ENCODE measurements at places on chromosomes 11 and 22.

- no peak for DNase-seq
Observed at GRCh38 chr11:94477624-94478023, 16.0 kb downstream of the MRE11 start.

DNA sequence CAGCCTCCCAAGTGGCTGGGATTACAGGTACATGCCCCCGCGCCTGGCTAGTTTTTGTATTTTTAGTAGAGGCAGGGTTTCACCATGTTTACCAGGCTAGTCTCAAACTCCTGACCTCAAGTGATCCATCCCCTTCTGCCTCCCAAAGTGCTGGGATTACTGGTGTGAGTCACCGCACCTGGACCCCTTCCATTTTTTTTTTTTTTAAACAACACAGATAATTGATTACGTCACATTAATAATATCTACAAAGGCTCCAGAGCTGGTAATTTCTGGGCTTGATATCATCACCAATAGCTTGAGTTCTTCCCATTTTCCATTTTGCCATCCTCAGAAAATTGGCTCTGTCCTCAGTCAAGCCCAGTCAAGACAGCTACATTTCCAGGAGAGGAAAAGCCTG, 7.2 kb downstream of the TTLL1 start:
- no peak for DNase-seq

DNA sequence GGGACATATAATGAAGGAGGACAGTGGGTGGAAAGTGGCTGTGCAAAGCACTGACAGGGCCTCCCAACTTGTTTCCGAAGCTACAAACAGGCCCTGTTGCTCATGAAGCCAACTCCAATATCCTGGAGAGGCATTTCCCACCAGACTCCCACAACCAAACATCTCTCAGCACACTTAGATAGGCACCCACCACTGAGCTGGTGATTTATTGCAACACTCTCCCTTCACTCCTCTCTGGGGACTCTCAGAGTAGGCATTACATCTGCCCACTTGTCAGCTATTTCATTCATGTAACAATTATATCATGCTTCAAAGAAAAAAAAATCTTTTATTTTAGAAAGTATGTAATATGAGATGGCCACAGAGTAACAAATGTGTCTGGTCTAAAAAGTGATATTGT, 32.1 kb upstream of the PPP2R1B start:
- DNase-seq = no peak

GRCh38 chr11:122395282-122395681, 260.2 kb upstream of the UBASH3B start:
- no peak for DNase-seq

DNA sequence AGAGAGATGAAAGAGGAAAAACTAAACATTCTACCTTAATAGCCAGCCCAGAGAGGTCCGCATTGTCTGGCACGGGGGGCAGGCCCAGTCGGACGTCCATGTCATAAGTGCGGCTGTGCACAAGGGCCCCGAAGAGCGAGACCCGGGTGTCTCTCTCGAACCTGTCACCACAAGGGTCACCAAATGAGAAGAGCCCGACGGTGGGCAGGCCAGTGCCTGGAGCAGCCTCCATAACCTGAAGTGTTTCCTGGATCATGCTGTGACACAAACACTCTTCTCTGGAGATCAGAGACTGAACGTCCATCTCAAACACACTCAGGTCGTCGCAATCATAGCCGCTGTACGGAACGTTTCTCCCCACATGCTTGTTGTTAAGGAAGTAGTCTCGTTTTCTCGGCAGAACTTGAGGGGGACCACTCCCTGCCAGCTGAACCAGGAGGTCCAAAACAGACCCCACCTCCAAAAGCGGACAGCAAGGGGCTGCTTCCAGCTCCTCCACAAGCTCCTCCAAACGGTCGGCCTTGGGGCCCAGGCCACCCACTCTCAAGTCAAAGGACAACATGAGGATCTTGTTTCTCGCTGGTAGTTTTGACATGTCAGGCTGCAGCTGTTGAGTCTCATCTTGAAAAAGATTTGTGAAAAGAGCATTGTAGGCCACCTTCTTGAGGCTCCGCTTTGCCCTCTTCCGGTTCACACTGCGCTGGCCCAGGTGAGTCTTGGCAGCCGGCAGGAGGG, 971 bp downstream of the TUBGCP6 start:
- no peak for DNase-seq

- peak; percentile 26 for DNase-seq
Observed at GRCh38 chr11:13343931-13344717, 66.5 kb downstream of the BMAL1 start.

- no peak for DNase-seq
Observed at GRCh38 chr11:75272821-75273301, 32.3 kb downstream of the TPBGL start.

DNA sequence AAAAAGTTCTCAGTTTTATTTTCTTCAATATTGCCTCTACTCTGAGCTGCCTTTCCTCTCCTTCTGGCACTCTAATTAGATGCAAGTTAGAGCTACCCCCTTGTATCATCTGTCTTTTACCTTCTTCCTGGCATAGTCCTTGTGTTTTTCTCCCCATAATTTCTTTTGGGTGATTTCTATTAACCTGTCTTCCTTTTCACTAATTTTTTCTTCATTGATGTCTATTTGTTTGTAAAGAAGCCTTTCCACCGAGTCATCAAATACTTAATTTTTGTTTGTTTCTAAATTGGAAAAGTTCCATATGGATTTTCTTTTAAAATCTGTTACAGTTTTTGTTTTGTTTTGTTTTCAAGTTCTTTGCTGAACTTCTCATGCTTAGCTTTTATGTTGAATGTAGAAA, 558.1 kb downstream of the TBC1D22A start:
- no peak for DNase-seq

DNA sequence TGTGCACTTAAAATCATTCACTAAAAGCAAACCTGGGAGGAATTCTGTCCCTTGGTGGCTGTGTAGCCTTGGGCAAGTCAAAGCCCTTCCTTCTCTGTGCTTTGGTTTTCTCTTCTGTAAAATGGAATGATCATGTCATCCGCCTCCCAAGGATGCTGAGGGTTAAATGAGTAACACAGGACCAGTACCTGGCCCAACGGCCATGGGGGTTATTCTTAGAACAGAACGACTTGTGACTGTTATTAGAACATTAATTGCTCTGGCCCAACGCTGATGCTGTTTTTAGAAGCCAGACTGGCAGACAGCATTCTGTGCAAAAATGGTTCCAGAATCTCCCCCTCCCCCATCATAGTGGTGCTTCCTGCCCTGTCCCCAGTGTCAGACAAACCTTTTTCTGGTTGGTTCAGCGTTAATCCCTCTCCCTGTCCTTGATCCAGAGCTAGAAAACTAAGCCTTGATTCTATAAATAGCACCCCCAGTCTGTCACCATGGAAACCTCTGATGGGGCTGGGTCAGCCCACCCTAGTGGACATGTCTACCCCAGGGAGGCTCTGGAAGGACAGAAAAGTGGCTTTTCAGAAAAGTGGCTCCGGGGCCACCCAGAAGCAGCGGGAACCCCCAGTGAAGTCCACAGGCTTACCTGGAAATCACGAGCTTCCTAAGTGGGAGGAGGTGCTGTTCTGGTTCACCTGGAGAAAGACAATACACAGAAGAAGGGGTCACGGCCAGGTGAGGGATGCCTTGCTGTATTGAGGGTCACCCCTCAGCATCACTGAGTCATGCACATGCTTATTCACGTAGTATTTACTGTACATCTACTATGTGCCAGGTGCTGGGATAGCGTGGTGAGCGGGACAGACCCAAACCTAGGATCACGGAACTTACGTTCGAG, 15.5 kb upstream of the TFIP11 start:
- no peak for DNase-seq

DNA sequence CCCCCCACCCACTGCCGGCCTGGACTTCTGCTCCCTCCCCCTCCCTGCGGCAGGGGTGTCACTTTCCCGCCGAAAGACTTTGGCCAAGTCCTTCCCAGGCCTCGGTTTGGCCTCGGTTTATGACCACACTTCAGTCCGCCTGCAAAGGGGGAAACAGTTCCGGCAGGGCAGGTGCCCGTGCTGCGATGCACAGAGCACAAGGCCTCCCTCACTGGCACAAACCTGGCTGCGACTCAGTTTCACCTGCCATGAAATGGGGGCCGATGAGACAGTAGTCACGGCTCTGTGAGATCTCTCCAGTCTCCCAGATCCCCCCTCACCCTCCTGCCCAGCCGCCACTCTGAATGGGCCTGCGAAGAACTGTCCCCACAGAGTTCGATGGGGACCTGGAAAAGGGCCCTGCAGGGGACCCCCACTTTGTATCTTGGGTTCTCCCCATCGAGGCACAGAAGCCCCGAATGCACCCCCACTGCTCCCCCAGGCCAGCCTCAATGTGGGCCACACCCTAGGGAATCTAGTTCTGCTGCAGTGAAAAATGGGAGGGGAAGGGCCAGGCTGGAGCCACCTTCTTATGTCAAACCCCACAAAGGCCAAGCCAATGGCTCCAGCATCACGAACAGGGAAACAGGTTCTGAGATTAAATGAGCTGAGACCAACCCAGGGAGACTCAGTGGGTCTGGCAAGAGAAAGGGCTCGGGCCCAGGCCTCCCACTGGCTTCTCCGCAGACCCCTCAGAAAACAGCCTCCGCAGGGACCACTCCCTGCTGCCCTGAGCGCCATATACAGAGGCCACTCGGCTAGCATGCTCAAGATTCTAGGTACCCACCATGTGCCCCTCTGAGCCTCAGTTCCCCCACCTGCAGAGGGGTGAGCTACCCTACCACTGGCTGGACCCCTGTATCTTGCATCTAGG, 29.0 kb downstream of the ARVCF start:
- no peak for DNase-seq

- DNase-seq = no peak
Observed at GRCh38 chr22:28175730-28176492, 256.9 kb upstream of the PITPNB start.

DNA sequence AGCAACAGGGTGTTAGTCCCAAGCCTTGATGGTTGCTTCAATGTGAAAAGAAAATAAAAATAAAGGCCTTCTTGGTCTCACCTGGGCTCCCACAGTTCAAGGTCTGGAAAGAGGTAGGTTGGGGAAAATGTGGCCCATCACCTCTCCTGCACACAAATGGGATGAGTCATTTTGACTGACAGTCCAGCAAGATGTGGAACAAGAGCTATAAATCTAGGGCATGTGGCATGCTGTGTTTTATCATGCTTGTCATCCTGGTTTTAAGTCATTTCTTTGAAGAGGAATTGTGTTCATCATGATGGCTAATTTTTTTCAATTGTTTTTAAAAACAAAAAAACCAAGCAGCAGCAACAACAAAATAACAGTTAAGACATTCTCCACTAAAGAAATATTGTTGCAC, 503.7 kb downstream of the NTM start:
- DNase-seq = no peak

- DNase-seq = no peak
Observed at GRCh38 chr22:48091060-48091650, 1328.7 kb downstream of the TBC1D22A start.

DNA sequence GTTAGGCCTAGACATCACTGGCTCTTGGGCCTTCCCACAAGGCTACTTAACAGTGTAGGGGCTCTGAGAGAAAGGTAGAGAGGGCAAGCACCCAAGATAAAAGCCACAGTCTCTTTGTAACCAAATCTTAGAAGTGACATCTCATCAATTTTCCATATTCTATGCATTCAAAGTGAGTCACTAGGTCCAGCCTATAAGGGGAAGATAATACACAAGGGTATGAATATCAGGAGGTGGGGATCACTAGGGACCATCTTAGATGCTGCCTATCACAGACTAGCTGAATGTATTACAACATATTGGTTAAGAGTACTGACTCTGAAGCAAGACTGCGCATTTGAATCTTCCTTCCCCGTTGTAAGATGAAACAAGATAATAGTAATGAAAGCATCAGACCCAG, 144.1 kb downstream of the RBFOX2 start:
- no peak for DNase-seq

DNA sequence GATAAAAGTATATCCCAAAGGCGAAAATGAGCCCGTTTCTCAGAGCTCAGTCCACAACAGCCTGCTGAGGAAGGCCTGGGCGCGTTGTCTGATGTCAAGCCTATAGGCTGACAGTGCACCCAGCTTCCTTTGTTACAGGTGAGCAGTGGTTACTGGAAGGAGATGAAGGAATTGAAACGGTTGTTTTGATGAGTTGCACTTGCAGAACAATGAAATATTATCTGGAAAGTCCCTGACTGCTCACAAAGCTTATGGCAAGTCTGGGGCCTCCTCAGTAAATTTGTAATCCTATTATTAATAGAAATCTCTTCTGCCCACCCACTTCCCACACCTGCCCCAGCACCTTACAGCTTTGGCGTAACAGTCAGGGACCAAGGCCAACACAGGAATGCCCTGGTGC, 77.8 kb downstream of the C11orf91 start:
- DNase-seq = no peak

DNA sequence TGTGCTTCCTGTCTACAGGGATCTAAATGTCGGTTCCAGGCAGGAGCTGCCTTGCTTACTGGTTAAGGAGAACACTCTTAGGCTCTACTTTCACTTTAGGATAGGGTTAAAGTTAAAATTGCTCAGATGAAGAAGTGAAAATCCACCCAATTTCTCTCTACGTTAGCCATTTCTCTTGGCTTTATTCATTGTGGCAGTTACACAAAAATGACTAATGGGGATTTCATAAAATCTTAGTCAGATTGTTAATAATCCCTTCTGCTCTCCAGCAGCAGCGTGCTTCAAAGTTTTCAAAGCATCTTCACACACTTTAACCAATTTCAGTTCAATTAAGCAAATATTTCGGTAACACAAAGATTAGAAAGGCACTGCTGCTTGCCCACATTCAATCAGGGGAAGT, 58.4 kb upstream of the RCN1 start:
- DNase-seq = no peak

- no peak for DNase-seq
Observed at GRCh38 chr11:112511271-112511670, 250.6 kb upstream of the PLET1 start.

GRCh38 chr11:655036-655726, 18.1 kb downstream of the DRD4 start:
- DNase-seq = no peak

DNA sequence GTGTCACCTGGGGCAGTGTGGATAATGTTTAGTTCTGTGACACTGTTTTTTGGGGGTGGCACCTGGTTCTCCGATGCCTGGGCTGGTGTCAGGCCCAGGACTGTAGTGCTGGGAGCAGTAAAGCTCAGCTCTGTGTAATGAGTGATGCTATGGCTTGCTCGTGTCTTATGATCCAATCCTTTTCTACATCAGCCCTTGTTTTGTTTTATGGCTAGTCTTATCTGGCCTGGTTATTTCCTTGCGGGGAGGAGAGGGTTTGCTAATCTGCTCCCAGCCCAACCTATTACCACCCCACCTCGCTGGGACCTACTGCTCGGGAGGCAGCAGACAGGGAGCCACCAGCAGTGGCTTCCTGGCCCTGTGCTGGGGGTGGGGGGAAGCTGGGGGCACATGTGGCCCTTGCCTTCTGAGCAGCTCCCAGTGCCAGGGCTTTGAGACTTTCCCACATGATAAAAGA, 35.0 kb upstream of the TPBGL start:
- DNase-seq = no peak

Measured in stimulated activated CD8-positive, alpha-beta memory T cell treated with anti-CD3 and anti-CD28 coated beads, Interleukin-12 subunit alpha, Interleukin-12 subunit beta, amount 100 ng/mL, for 4 hours (primary cell).